ENCODE measurements at places on chromosomes 16 and 17.

GRCh38 chr17:18031955-18032354 is 7.0 kb downstream of the ATPAF2 start:
- no peak for DNase-seq

DNA sequence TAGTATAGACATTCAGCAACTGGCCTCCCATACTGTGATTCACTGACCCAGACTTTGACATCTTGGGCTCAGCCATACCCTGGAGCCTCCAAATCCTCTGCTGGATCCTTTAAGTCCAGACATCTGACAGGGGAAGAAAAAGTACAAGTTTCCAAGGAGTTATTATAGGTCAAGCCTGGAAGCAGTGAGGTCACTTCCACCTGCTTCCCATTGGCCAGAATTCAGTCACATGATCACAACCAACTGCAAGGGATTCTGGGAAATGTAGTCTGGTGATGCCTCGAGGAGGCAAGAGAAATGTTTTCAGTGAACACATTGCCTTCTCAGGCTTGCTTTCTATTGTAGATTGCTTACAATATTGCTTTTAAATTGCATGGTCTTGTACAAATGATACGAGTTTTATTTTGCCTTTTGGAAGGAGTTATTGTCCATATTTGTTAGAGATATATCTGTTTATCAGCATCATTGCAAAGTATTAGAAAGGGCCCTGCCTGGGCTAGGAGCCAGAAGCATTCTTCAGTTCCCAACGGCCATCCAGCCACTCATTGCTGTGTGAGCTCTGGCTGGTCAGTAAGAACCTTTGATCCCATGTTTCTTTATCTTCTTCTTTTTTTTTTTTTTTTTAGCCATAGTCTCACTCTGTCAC is 696.9 kb downstream of the WWOX start:
- DNase-seq = peak; percentile 33

- peak; percentile 32 for DNase-seq
Observed at GRCh38 chr17:28554565-28554964, 2.1 kb upstream of the UNC119 start.

- DNase-seq = no peak
Observed at GRCh38 chr17:42784811-42785592, 4.6 kb downstream of the WNK4 start.

DNA sequence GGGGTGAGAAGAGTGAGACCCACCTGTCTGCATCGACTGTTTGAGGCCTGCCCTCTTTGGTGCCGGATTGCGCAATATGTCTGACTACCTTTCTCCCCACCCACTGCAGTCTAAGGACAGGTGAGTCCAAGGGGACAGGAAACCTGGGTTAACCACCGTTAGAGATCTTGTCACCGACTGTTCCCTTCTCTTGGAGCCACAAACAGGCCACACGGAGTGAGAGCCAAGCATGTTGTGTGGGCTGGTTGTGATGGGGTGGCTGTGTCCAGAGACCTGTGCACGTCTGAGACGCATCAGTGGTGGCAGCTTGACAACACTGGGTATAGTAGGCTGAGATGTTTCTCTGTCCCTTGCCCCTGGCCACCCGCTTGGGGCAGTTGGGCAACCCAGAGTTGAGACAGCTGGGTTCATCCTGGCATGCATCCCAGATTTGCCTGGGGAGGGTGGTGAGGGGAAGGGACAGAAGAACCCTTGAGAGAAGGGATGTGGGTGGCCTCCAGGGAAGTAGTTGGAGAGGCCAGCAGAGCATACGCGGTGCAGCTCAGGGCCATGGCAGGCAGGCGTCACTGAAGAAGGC is 21.4 kb downstream of the MPRIP start:
- DNase-seq = no peak

DNA sequence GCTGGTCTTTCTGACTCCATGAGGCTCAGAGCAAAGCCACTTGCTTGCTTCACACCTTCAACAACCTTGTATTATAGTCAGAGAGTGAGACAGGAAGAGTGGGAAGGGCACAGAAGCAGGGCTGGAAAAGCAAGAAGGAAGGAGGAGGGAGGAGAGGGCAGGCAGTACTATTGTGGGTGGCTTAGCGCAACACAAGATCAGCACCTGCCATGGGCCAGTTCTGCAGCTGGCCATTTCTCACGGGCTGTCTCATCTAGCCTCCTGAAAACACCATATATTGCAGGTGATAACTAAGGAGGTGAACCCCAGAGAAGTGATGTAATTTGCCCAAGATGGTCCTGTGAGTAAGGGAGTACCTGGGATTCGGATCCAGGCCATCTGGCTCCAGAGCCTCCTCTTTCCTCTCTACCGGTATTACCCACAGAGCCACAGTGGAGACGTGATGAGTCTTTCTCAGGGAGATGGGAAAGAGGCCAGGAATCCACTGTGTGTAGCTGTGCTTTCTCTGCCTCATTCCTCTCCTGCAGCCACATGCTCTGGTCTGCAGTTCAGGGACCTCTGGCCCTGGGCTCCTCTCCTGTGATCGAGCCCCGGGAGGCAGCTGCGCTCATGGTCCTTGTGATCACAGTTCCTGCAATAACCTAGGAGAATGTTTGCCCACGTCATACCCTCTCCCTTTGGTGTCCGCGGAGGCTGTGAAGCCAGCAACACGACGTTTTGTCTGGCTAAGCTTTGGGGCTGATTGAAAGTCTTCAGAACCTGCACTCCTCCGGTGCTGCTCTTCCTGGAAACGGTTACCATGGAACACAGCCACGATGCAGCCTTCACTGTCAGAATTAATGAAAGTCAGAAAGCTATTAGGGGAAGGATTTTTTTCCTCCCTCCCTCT is 178.1 kb upstream of the CCL2 start:
- DNase-seq = no peak

GRCh38 chr17:8079291-8080207 is 8.0 kb downstream of the ALOX12B start:
- DNase-seq = peak; percentile 66

DNA sequence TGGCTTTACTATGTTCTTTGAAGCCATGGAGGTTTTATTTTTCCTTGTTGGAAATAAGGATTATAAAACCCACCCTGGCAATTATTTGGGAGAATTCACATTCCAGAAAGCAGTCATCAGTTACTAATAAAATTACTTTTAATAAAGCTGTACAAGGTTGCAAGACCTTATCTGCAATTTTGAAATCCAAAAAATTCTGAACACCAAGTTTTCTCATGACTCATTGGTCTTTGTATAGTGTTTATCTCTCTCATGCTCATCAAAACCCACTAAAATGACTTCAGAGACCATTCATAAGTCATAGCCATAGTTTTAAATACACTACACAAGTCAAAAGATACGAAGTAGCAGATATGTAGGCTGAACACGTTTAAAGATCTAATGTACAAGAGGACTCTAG is 6.0 kb upstream of the KRT38 start:
- DNase-seq = no peak

DNA sequence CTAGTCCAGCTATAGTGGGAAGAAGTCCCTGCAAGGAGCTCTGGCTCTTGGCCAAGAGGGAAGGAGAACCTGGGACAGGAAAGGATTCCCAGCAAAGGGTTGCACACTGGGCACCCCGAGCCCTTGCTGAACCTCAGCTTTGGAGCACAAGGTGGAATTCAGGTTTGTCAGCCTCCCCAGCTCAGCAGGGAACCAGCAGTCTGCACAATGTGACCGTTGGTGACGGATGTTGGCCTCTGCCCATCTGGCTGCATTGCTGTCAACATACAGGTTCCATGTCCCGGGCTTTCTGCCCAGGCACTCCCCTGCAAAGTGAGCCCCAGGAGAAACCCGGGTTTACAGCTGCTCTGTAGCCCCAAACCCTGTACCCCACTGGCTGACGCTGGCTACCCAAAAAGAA is 6.7 kb downstream of the RPRML start:
- no peak for DNase-seq

- no peak for DNase-seq
Observed at GRCh38 chr17:3035256-3035967, 28.0 kb downstream of the OR1D5 start.

DNA sequence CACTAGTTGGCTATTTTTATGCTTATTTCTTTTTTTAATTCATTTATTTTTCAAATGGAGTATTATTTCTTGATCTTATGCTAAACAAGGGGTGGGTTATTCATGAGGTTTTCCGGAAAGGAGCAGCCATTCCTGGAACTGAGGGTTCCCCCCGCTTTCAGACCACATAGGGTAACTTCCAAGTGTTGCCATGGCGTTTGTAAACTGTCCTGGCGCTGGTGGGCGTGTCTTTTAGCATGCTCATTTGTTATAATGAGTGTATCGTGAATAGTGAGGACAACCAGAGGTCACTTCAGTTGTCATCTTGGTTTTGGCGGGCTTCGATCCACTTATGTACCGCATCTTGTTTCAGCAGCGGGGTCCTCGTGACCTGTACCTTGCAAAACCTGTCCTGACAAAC is 29.6 kb upstream of the ASGR2 start:
- no peak for DNase-seq
